Activated T-cell treated with anti-CD3 and anti-CD28 coated beads, Interleukin-2, amount 50 U/mL, for 48 hours (primary cell): ENCODE measurements at places on chromosomes 11 and 22.

DNA sequence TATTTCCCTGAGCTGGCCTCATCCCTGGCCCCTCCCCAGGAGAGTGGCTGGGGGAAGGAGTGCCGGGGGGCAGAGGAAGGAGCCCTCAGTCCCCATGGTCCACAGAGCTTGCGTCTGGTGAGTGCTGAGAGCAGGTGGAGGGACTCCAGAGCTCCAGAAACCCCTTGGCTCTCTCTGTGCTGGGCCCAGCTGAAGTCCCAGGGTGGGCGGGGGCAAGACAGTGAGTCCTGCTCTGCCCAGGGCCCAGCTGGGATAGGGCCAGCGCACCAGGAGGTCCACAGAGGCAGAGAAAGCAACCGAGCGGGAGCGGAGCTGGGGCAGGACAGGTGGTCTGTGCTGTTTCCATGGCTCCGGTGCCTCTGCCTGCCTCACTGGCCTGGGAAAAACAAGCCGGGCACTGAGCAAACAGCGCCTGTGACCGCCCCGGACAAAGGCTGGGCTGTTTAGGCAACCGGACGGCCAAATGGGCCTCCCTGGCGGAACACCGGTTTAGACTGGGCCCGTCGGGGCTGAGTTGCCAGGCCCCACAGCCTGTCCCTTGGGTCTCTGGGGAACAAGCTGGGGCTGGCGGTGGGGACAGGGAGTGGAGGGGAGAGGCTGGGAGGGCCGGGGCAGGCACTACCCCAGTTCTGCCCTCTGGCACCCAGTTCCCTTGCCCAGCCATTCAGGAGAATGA lies 34.1 kb upstream of the WNT7B start:
- DNase-seq, result no peak

GRCh38 chr11:132158091-132158490 lies 787.7 kb downstream of the NTM start:
- no peak for DNase-seq

GRCh38 chr11:58391879-58392278 lies 14.8 kb downstream of the OR5B3 start:
- no peak for DNase-seq

DNA sequence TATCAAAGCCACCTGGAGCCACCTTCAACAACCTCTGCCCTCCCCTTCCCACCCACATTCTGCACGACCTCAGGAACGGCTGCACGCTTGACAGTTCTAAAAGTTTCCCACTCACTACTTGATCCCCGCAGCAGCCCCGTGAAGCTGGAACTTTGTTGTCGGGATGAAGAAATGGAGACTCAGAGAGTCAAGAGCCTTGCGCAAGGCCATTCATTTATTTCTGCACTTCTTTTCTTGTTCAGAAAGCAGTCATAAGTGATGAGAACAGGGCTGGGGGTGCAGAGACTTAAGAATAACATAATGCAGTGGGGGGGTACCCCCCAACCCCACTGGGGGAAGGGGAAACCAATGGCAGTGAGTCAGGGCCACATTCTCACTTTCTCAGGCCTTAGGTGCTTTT lies 2.2 kb upstream of the ZFTA start:
- no peak for DNase-seq

- no peak for DNase-seq
Observed at GRCh38 chr11:56716379-56716854, 17.5 kb downstream of the OR9G1 start.

- peak; percentile 55 for DNase-seq
Observed at GRCh38 chr11:59754494-59754858, 700 bp upstream of the STX3 start.
